Bone marrow (tissue), 2 donors: ENCODE measurements at places on chromosomes 6 and 20.

DNA sequence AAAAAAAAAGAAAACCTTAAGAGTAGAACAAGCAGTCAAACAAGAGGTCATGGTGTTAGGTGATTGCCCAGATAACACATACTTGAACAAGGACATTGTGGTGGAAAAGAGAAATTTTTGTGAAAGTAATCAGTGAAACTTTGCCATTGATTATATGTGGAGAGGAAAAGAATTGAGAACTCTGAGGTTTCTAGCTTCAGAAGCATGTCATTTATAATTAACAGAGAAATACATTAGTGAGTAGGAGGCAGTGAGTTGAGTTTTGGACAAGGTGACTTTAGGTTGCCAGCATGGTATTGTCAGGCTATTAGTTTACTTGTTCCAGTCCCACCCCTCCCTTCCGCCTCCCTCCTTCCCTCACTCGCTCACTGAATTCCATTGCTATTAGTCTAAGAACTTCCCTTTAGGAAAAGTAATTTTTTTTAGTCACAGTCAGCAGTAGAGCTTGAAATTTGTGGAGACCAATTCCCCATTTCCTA lies 17.2 kb downstream of the TAB2 start:
- DNase-seq = no peak

DNA sequence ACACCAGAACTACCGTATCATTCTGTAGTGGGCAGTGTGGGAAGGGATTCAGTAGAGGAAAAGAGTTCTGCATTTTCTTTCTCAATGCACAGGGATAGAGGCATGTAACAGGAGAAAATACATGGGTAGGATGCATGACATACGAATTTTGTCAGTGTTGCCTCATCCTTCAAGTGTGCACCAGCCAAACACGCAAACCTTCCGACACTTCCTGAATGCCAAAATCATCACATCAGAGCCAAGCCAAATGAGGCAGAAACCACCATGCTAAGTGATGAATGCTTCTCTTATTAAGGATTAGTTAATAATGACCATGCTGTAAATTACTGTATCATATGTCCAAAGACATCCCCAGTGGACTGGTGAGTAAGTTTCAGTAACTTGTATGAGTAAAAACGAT lies 27.3 kb downstream of the RAMACL start:
- DNase-seq = no peak

GRCh38 chr6:2976571-2977085 lies 5.3 kb upstream of the SERPINB6 start:
- no peak for DNase-seq

GRCh38 chr6:44185953-44186634 lies 27.5 kb downstream of the CAPN11 start:
- DNase-seq = no peak
